Activated CD4-positive, alpha-beta T cell treated with anti-CD3 and anti-CD28 coated beads for 36 hours (primary cell): ENCODE measurements at places on chromosomes 16 and 17. TPM values are rescaled to one million over a fixed set of nuclear protein-coding genes. Genes with fewer than 3 reads are reported as not detected.

DNA sequence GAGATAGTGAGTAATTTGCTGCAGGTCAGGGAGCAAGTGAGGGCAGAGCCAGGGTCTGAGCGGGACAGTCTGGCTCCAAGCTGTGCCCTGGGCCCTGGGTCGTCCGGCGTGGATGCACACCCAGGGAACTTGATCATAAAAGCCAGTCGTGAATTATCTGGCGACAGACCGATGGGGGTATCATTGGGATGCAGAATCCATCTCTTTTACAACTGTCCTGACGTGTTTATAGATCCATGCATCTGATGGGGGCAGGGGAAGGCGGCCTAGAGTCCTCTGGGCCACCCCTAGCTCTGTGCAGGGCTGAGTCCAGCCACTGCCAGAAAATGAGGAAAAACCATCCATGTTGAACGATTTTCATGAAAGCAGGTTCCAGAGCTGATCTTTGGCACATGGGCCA lies 332.8 kb downstream of the C16orf95 start:
- DNase-seq: no peak
- H3K27me3 ChIP-seq: peaks cover 4% of the 10 kb centered on the region
- no peaks in the 10 kb centered on the region for H3K4me1 ChIP-seq
- no peak overlapping the region for H3K27ac ChIP-seq
- no peaks in the 10 kb centered on the region for H3K36me3 ChIP-seq

The PERCC1 gene
- total RNA-seq: not detected

The UNC45B gene
- total RNA-seq: not detected

The HES7 gene
- total RNA-seq: 3.2 TPM
